ENCODE measurements at places on chromosomes 11 and 22. TPM values are rescaled to one million over a fixed set of nuclear protein-coding genes. Genes with fewer than 3 reads are reported as not detected.

The LIF gene
- 68.9 TPM for total RNA-seq

The WBP2NL gene
- 0.47 TPM for total RNA-seq

DNA sequence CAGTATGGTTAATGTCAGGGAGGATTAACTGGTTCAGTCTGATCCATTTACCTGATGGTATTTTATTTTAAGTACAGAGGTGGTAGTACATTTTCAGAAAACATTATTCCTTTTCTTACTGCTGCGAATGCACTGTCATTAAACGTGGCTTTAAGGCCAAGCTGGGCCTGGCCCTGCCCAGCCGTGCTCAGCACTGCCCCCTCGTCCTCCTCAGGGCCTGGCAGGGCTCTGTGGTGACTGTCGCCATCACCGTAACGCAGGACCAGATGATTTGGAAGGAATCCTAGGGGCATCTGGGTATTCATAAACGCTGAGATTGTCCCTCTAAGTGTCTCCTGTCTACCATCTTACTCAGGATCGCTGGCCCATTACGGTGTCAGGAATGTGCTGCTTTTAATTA, 302.0 kb downstream of the TBC1D22A start:
- DNase-seq: no peak

GRCh38 chr11:118610773-118611432, 3.5 kb downstream of the PHLDB1 start:
- peak; percentile 88 for DNase-seq

- no peak for DNase-seq
Observed at GRCh38 chr22:26416670-26417276, 12.3 kb upstream of the ASPHD2 start.

DNA sequence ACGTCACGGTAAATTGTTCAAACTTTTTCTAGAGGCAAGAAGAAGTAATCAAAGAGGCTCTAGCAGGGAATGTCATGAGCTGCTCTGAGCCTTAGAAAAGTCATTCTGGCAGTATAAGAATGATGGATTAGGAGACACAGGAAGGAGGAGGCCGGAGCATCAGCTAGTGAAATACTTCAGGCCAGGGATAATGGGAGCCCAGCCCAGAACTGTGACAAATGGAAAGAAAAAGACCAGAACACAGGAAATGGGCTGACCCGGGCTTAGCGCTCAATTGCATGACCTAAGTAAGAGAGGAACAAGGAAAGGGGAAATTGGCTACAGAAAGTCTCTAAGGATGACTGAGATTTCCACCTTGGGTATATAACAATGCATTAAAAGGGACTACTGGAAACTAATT, 108.6 kb downstream of the LARGE1 start:
- DNase-seq: no peak

- no peak for DNase-seq
Observed at GRCh38 chr22:44883011-44883421, 126.8 kb downstream of the PHF21B start.

The VPS11 gene
- total RNA-seq: 42.2 TPM

The LAYN gene
- 8.6 TPM for total RNA-seq

GRCh38 chr11:82775736-82776346, 42.2 kb upstream of the FAM181B start:
- no peak for DNase-seq

GRCh38 chr11:82863209-82863608, 37.0 kb downstream of the PRCP start:
- no peak for DNase-seq

DNA sequence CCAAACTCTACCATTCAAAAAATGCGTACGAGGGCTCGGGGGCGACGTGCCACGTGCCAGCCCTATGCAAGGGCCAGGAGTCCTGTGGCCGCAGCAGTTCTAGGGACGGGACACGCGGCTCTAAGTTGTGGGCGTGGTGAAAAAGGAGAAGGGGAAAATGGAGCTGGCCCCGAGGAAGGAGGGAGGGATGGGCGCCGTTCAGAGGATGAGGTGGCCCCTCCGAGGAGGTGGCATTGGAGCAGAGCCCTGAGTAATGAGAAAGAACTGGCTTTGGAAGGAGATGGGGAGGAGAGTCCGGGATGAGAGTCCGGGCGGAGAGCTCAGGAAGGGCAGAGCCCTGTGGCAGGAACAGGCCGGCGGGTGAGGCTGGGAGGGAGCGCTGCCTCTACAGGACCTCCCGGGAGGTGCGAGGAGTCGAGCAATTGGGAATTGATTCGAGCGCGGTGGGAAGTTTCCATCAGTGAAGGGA, 21.0 kb downstream of the OTUB1 start:
- no peak for DNase-seq

DNA sequence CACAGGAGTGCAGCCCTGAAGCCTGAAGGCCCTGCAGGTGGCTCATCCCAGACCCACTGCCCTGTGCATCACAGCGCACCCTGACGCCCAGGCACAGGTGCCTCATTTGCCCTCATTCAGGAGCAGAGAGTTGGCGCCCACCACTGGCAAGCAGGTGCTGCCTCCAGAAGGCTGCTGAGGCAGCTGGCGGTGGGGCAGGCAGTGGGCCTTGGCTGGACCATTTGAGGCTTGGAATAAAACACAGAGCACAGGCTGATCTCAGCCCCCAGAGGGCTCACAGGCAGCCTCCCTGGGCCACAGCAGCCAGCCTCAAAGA, 1151.9 kb downstream of the BRD1 start:
- no peak for DNase-seq
